ENCODE measurements at places on chromosomes 7 and 10.
A peak's percentile ranks its signal among the peaks of the same experiment; 100 is the strongest.

DNA sequence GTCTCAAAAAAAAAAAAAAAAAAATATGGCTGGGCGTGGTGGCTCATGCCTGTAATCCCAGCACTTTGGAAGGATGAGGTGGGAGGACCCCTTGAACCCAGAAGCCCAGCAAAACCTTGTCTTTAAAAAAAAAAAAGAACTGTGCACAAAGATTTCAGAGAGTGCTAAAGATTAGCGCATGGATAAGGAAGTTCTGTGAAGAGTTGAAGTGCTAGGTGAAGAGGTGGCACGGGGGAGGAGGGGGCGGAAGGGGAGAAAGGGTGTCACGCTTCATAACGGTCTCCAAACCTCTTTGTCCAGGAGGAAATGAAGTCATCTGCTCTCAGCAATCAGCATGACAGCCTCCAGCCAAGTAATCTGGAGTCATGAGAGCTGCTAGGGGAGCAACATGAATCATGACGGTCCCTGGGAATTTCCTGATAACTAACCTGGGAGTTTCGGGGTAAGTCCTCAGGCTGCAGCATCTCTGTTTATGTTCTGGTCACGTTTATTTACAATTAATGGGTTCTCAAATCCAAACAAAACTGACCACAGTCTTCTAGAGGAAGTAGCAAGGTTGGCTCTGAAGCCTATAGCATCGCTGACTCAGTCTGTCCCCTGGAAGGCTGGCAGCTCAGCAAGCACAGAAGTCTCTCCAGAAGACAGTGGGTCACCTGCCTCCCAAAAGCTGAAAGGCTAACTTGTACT, 1.9 kb upstream of the PLAU start:
- DNase-seq = no peak

- no peak for DNase-seq
Observed at GRCh38 chr10:29471544-29471859, 163.3 kb downstream of the SVIL start.

- no peak for DNase-seq
Observed at GRCh38 chr7:157278167-157278790, 58.5 kb upstream of the DNAJB6 start.

DNA sequence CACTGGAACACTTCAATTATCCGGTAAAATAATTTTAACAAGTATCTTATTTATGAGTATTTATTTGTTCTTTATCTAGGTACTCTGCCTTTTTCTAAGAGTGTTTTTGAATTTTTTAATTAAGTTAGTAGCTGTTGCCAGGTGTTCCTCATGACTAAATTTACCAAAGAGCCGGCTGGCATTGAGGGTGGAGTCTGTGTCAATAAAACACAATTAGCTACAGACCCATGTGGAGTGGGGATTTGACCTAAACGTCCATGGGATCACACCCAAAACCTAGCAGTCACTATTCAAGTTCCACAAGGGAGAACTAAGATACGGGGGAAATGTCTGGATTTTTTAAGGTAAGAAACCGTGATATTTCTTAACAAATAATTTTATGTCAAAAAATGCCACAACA, 9.8 kb downstream of the SLC16A12 start:
- DNase-seq = no peak

DNA sequence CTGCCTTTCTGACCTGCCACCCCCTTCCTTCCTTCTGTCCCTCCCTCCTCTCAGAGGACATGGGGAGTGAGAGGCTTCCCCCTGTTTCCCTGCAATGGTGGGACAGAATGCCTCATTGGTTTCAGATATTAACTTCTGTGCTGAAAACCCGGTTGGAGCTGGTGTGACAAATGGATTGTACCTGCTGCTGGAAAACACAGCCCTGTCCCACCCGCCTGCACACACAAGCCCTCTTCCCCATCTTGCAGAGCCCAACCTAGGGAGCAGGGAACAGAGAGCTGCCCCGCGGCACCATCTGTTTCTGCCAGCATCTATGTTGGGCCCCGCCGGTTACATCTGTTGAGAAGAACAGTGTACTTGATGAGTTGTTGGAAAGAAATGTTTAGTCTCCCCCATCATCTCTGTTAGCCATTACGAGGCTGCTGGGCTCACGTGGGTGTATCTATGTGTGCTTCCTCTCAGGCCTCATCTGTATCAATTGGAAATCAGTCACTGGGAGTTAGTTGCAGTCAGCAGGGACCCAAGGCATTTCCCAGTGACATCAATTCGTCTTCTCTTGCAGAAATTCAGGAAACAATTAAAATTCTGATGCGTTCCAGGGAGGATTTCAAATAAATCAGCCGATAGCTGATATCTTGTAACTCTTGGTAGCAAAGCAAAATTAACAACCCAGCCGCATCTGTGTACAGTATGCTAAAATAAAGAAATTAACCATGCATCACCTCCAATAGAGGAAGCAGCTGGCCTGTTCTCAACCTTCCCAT, 725.6 kb upstream of the GALNT17 start:
- no peak for DNase-seq

- DNase-seq = no peak
Observed at GRCh38 chr10:11595395-11595692, 16.1 kb downstream of the USP6NL start.

DNA sequence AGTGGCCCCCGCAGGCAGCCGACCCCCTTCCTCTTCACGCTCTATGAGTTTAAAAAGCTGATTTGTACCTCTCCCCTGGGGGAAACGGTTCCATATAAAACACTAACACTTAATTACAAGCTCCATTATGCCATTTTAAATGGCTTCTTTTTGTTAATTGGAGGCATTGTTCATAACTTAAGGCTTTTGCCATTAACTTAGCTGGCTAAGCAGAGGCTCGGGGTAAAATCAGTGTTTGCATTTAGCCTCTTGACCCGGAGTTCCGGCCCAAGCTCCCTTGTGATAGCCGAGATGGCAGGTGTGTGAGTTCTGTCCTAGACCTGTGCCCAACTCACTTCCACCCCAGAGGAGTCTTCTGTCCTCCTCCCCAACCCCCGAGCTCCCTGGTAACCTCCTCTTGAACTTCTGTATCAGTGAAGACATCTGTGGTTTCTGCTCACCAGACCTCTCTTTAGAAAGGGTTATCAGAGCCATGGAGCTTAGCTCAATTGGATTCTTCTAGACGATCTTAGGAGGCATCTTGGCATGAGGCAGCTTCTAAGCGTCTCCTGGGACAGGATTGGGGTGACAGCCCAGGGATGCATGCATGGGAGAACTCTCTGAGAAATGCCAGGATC, 34.2 kb upstream of the SH2B2 start:
- DNase-seq = no peak

- no peak for DNase-seq
Observed at GRCh38 chr10:52818019-52818418, 45.4 kb upstream of the MBL2 start.

GRCh38 chr7:88866265-88866863, 70.8 kb upstream of the TEX47 start:
- DNase-seq = no peak

- DNase-seq = no peak
Observed at GRCh38 chr7:90597563-90598253, 1.6 kb downstream of the CDK14 start.

GRCh38 chr10:29946953-29947700, 112.3 kb downstream of the JCAD start:
- DNase-seq = no peak

- DNase-seq = no peak
Observed at GRCh38 chr7:106088014-106088413, 24.1 kb downstream of the SYPL1 start.

DNA sequence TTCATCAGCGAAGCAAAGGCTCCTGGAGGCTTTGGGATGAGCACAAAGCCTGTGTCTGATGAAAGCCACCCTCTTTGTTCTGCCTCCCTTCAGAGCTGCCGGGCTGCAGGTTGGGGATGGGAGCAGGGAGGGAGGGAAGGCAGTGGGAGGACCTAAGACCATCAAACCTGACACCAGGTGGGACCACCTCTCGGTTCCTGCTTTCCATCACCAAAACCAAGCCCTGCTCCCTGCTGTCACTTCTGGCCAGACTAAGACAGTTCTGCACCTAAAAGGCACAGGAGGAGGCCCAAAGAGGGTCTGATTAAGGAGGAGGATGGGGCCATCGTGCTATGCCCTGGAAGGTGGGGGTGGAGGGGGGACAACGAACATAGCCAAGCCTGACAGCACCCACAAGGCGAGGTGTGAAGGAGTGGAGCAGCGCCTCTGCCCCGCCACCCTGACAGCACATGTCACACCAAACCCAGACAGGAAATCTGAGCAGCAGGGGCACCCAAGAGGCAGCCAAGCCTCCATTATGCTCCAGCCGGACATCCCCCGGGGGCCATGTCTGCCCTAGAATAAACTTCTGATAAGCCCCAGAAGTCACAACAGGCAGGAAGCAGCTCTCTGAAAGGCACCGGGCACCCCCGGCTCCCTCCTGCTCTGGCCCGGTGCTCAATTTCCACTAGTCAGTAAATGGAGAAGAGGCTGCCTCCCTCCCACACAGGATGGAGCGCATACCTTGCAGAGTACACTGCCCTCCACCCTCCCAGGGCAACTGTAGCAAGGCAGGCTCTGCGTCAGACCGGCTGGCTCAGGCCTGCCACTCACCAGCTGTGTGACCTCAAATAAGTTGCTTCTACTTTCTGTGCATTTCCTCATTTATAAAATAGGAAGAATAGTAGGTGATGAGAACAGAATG, 48.9 kb downstream of the DLG5 start:
- peak; percentile 17 for DNase-seq

GRCh38 chr10:51031950-51032349, 42.3 kb upstream of the PRKG1 start:
- DNase-seq = no peak
